ENCODE measurements at places on chromosomes 1 and 21.

GRCh38 chr1:226712742-226713419, 26.2 kb downstream of the ITPKB start:
- no peak for DNase-seq

DNA sequence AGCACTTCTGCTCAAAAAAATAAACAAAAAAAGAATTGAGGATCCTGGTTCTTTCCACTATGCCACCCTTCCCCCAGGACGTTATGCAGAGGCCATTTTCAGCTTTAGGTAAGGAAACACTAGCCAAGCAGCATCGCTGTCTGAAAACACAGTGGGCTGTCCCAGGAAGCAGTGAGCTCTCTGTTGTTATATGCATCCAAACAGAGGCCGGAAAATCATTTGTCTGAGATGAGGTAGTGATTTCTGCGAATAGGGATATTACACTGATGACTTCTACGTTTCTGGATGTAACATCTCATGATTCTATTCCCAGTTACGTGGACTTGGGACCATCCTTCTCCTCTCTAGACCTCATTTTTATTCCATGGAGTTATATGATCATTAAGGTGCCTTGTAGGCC, 137.2 kb downstream of the OMA1 start:
- DNase-seq, result no peak

GRCh38 chr1:55374801-55375616, 159.8 kb upstream of the USP24 start:
- DNase-seq, result no peak

DNA sequence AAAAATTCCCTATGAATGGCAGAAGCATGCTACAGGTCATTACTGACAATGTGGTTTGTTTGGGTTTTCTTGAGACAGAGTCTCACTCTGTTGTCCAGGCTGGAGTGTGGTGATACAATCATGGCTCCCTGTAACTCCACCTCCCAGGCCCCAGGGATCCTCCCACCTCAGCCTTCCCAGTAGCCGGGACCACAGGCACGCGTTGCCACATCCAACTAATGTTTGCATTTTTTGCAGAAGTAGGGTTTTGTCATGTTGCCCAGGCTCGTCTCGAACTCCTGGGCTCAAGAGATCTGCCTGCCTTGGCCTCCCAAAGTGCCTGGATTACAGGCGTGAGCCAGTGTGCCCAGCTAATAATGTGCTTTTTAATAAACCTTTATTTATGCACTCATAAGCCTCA, 259.1 kb downstream of the NFIA start:
- DNase-seq, result no peak

DNA sequence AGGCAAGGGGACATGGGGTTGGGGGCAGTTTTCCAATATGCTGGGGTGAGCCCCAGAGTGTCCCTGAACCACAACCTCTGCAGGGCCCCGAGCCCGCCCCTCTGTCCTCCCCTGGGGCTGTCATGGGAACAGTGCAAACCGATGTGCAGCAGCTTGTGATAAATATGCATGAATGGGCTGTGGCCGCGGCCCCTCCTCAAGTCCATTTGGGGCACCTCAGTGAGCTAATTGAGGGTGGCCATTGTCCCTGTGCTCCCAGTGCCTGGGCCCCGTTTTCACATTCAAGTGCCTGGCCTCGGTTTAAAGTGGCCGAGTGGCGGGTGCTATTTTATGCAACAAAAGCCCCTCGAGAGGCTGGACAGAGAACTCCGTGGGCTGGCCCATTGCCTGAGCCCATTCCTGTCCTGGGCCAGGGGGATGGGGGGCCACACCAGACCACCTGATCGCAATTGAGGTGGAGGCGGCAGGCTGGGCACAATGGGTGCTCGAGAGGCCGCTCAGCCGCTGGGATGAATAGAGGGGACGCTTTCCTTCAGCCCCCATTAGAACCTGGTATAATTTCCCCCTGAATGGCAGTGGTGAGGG, 193.7 kb downstream of the FOXD2 start:
- DNase-seq, result no peak
